ENCODE measurements at places on chromosomes 2 and 18.

GRCh38 chr2:75729861-75730260 is 19.1 kb upstream of the GCFC2 start:
- DNase-seq: no peak

DNA sequence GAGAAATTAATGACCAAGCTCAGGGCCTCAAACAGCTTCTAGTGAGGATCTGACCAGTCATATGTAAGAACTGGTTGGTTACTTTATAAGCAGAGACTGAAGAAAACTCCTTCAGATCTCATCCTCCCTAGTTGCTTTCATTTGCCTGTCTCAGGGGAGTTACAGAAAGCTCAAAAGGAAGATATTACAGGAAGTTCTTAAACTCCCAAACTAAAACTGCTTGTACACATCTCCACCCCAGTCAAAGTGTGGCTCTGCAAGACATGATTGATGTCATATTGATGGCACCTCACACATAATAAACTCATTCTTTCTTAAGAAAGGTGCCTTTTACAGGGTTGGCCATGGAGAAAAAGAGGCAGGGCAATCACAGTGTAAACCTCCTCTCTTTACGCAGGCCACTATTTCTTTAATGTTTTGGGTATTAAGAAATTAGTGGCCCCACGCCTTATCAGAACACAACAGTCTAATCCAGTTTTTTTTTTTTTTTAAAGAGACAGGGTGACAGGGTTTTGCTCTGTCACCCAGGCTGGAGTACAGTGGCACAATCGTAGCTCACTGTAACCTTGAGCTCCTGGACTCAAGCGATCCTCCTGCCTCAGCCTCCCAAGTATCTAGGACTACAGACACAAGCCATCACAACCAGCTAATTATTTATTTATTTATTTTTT is 62.6 kb upstream of the STK17B start:
- DNase-seq: no peak

GRCh38 chr2:238170386-238171071 is 11.8 kb downstream of the ERFE start:
- DNase-seq: no peak

GRCh38 chr2:216596980-216597509 is 36.2 kb upstream of the IGFBP2 start:
- DNase-seq: no peak

GRCh38 chr18:24459772-24460171 is 665 bp upstream of the HRH4 start:
- no peak for DNase-seq

- DNase-seq: no peak
Measured at GRCh38 chr2:184685999-184686841, 87.9 kb downstream of the ZNF804A start.

DNA sequence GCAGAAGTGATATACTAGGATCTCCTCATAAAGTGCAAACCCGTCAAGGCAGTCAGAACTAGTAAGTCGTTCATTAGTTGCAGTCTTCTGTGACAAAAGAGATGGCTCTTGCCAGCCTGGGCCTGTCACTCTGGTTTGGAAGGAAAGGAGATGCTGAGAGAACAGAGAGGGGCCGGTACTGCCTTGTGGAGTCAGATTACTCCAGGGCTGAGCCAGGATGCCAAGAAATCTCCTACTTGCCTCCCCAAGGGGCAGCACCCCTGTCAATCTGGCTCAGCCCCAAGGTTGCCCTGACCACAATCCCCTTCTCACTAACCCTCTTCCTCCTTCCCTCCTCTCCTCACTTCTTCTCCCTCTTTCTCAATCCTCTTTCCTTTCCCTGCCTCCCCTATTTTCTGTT is 62.9 kb upstream of the ASPRV1 start:
- DNase-seq: no peak

DNA sequence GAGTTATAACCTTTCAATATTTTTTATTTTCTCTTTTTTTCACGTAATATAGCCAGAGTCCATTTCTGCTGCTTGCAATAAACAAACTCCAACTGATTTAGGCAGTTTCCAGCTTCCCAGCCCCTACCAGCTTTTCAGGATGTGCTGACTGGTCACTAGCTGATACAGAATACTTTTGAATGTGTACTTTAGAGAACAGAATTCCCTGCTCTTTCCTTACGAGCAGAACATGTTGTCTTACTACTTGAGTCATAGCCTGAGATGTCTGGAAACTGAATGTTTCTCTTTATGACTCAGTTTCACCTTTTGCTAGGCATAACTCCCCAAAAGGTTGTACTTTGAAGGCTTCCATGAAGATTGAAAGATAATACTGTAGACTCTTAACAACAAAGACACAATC is 44.5 kb upstream of the KCNE4 start:
- DNase-seq: no peak
